ENCODE measurements at places on chromosomes 2 and 18.

DNA sequence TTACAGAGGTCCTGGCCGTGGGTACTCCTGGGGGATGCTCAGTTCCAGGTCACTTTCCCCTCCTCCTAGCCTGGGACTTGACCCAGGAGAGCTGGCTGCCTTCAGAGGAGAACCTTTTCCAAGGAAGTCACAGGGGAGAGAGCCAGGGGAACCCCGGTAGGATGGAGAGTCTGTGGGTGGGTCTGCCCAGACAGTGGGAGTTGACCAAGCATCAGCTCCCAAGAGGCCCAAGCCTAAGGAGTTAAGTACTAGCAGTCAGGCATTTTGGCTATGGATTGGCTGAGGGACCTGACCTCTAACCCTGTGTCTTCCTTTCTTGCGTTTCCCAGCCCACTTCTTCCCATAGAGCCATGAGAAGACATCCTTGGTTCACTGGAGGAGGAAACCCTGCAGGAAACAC lies 48.8 kb upstream of the PLB1 start:
- DNase-seq = no peak

DNA sequence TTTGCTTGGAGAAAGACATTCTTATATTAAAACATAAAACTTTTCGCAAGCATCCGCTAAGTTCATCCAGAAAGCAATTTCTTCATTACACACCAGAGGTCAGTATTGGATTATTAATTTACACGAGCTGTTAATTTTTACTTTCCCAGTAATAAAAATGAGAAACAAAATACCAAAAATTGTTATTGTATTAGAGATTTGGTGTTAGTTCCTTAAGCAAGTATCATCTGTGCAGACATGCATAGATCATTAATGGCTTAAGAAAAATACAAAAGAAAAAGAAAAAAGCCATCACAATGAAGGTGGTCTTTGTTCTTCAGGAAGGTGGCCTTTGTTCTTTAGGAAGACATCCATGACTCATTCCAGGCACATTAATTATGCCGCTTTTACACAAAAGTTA lies 53.6 kb upstream of the HNMT start:
- DNase-seq = no peak

DNA sequence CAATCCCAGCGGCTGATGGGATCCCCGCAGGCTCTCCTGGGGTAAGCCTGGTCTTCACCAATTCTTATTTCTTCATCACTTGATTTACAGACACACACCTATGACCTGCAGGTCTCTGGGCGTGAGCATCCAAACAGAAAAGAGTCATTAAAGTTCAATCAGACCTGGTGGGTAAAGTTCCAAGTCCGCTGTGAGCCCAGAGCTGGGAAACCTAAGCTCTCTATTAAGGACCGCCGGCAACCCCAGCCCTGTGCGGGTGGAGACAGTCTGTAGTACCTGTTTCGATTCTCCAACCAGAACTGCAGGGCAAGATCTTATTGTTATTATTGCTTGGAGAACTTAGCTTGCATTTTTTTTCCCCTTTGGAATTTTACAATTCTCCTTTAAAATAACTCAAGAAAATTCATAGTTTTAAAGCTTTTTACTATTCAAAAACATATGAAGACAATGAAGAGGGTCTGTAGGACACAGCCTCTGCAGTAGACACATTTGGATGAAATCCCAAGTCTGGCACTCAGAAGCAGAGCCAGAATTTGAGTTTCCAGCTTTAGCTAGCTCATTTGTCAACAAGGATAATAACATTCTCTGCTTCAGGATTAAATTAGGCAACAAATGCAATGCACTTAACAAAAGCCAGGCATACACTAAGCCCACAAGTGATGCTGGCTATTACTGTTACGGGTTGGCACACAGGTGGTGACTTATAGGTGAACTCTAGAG lies 376.4 kb downstream of the INSIG2 start:
- no peak for DNase-seq

- DNase-seq = no peak
Observed at GRCh38 chr18:49778826-49779465, 34.4 kb downstream of the ACAA2 start.

DNA sequence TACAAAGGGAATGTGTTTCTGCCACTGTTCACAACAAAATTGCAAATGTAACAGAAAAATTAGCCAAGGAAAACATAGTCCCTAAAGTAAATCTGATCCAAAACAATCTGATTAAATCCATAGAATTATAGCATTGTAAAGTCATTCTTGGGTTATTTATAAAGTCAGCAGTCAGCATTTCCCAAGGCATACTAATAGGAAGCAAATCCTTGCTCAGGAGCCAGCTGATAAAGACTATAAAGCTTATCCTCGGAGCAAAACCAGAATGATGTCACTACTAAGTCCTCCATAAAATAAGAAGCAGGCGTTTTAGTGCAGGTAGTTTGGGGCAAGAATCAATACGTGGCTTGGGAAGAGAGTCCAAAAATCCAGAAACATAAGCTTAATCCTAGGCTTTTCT lies 67.3 kb upstream of the CSRNP3 start:
- DNase-seq = no peak

- DNase-seq = no peak
Observed at GRCh38 chr2:46849721-46850556, 65.7 kb downstream of the MCFD2 start.

DNA sequence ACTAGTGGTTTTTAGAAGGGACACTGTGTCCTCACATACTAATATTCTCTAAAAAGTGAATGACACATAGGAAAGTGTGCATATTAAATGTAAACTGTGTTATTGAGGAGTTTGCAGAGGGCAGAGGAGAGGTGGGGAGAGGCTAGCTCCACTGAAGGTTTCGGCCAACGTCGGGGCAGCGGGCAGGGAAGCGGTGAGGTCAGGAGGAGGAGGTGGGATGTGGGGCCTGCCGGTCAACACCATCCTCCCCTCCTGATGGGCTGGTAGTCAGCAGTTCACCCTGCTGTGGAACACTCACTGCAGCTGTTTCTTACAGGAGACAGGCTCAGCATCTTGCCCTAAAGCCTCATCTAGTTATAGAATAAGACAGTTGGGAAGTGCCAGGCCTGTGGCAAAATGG lies 74.2 kb downstream of the ARHGEF4 start:
- no peak for DNase-seq

DNA sequence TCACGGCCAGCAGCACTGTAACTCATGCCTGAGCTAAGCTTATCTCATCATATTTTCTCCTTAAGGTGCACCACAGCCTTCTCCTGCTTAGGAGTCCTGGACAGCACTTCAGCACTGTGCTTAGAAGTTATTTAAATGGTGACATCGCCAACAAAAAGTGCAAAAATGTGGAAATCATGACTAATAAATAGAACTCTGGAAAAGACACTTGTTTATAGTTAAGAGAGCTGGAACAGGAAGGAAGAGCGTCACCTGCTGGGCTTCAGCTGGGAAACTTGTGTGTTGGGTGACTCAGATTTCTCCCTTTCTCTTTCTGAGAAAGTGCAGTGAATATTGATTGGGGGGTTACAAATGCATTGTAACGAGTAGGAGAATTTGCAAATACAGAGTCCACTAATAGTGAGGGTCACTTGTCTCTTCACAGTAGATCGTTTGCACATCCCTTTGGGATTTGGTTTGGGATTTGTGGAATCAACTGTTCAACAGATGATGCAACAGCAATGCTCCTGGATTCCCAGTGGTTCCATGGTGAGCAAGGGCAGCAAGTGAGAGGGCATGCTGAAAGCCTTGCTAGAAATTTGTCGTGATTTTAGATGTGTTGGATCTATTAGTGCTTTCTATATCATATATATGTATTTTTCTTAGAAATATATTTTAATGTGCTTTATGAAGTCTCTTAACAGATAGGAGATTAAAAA lies 84.2 kb downstream of the DOK6 start:
- DNase-seq = no peak

GRCh38 chr18:75926811-75927210 lies 499.3 kb upstream of the SMIM21 start:
- DNase-seq = no peak

DNA sequence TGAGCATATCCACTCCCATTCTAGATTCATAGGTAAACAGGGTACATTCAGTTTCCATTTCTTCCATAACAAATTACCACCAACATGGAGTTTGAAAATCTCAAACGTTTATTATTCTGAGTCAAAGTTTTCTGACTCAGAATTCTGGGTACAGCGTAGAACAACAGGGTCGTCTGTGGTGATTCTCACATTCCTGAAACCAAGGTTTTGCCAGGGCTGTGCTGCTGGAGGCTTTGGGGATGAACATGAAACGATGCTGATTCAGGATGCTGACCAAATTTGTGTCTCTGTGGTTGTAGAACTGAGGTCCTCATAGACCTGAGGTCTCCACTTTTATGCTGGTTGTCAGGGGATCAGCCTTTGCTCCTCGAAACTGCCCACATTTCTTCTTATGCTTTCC lies 255.7 kb downstream of the DSEL start:
- DNase-seq = no peak

DNA sequence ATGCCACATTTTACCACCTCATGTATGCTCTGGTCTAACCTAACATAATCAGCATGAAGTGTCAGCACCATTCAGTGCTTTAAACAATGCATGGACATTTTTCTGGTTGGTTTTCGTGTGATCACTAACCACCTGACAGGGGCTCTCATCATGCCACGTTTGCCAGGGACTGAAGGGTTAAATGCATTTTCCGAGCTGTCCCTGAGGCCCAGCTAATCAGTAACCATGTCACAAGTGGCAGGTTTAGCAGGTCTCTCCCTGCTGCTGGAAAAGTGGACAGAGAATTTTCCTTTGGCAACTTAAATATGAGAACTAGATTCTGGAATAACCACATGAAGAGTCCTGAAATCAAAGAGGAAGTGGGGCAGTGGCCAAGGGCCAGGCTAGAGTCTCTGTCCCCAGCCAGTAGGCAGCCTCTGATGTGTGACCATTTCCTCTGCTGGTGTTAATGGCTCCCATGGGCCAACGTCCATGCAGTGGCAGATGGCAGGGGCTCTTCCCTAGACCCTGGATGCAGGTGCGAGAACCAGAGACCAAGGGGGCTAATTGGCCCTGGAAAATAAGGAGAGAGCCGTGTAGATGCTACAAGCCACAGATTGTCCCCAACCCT lies 69.5 kb downstream of the TPGS2 start:
- no peak for DNase-seq

DNA sequence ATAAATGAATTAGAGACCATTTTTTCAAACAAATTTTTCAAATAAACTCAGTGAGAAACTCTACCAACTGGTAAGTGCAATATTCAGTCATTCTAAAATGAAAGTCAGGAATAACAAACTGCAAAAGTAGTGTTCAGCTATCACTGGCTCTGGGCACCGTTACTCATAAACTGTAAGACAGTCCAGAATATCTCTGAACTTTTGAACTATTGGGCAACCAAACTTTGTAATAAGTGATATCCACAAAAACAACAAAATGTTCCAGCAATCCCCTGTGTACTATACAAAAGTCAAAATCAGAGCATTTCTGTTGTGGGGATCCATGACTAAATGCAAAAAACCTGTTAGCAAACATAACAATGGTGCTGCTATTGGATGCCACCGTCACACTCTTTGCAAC lies 56.3 kb downstream of the SLC25A12 start:
- no peak for DNase-seq

DNA sequence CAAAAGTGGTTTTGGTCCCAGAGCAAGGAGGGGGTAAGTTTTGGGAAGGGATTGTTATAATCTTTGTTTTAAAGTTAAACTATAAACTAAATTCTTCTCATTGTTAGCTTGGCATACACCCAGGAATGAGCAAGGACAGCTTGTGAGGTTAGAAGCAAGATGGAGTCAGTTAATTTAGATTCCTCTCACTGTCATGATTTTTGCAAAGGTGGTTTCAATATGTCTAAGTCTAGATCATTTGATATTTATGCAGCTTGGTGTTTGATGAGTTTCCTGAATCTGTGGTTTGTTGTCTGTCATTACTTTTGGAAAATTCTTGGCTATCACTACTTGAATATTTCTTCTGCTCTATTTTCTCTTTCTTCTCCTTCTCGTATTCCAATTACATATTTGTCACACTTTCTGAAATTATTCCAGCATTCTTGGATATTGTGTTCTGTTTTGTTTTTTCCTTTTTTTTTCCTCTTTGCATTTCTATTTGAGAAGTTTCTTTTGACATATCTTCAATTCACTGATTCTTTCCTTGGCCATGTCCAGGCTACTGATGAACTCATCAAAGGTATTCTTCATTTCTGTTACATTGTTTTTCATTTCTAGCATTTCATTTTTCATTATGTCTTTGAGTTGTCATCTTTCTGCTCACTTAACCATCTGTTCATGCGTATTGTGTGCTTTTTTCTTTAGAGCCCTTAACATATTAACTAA lies 5.1 kb downstream of the SP140 start:
- no peak for DNase-seq

- DNase-seq = no peak
Observed at GRCh38 chr2:217588266-217588665, 414.5 kb downstream of the TNS1 start.

DNA sequence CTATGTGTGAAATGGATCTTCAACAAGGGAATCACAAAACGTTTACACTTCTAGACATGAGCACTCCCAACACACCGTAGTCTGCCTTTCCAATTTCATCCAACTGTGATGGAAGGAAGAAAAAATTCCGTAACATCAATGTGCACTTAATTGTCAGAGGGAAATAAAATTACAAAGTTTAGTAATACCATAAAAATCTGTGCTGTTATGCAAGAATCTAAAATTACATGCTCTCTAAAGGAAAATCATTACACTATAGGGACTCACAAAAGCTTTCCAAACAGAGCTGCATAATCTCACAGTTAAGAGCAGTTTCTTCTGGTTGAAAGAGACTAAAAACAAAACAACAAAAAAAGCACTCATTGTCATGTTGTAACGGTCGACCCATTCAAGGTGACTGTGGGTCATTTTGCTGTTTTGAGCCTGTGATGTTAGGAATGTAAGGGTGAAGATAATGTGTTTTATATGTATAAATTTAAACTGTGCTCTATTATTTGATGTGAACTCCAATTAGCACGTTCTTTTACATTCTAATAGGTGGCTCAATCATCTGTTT lies 698.0 kb downstream of the TDRD15 start:
- DNase-seq = no peak

- no peak for DNase-seq
Observed at GRCh38 chr2:105175231-105175630, 66.3 kb upstream of the GPR45 start.

DNA sequence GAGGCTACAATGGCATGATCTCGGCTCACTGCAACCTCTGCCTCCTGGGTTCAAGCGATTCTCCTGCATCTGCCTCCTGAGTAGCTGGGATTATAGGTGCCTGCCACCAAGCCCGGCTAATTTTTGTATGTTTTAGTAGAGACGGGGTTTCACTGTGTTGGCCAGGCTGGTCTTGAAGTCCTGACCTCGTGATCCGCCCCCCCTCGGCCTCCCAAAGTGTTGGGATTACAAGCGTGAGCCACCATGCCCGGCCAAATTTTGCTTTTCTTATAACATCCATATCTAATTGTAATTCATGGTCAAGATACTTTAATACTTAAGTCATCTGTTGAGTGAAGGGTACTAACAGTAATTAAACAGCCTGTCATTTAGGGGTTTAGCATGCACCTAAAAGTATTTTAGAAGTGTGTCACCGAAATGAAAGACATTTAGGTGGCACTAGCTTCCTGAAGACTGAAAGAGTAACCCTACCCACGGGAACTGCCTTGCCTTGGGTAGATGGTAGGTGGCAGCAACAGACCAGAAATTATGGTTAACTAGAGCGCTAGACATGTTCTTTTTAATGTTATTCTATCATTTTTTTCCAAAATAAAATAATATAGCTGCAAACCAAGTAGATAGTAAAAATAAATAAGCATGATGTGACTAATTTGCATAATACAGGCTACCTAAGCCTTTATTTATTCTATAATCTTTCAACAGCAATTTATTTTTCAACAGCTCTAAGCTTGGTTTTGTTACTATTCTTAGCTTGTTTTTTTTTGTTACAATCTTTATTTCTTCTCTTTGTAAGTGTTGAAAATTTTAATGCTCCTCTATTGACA lies 8.6 kb upstream of the ACYP2 start:
- peak; percentile 22 for DNase-seq

Measured in stimulated activated naive CD8-positive, alpha-beta T cell treated with anti-CD3 and anti-CD28 coated beads, Interleukin-15, Interleukin-2, amounts not matched to agents 100 U/mL and 50 U/mL, for 24 hours (primary cell).